ENCODE measurements at places on chromosomes 12 and 14. TPM values are rescaled to one million over a fixed set of nuclear protein-coding genes. Genes with fewer than 3 reads are reported as not detected.

The POLE2 gene
- 24.3 TPM for polyA plus RNA-seq

The AMDHD1 gene
- polyA plus RNA-seq: 1.4 TPM

The MAP4K5 gene
- polyA plus RNA-seq: 50.4 TPM

The KRT79 gene
- polyA plus RNA-seq: not detected

The BCAT1 gene
- polyA plus RNA-seq: 45.9 TPM

The FKBP11 gene
- 9.0 TPM for polyA plus RNA-seq

The SPTB gene
- polyA plus RNA-seq: 14.2 TPM
